ENCODE measurements at places on chromosomes 2 and 18. TPM values are rescaled to one million over a fixed set of nuclear protein-coding genes. Genes with fewer than 3 reads are reported as not detected.

ST8SIA5 gene
- total RNA-seq: not detected

ASB18 gene
- total RNA-seq: not detected

PLGLB1 gene
- not detected for total RNA-seq

TMEM163 gene
- total RNA-seq: 4.1 TPM

PROC gene
- 4.1 TPM for total RNA-seq

PDE11A gene
- 0.25 TPM for total RNA-seq

FKBP1B gene
- total RNA-seq: 3.7 TPM

ANKRD29 gene
- 8.2 TPM for total RNA-seq

SP9 gene
- total RNA-seq: 2.9 TPM

- H3K27me3 ChIP-seq: no peaks in the 10 kb centered on the region
- H3K4me1 ChIP-seq: peaks cover 17% of the 10 kb centered on the region
- H3K4me3 ChIP-seq: peak overlapping the region; percentile 86
- no peak for DNase-seq
Observed at GRCh38 chr2:9952286-9952737, 819 bp downstream of the GRHL1 start.

DNA sequence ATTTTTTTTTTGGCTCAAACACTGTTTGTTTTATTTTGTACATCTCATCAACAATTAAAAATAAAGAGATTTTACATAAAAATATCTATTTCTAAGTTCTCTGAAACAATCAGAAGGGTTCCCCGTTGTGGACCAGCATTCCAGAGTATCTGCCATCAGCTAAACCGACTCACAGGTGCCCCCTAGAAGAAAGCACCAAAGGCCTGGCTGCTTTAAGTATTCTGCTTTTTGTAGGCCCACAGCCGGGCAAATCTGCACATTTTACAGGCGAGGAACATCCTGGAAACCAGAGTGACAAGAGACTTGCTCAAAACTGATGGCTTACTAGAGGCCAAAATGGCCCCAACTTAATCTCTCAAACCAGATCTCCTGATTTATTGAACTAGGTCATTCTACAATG, 82.2 kb upstream of the SETBP1 start:
- H3K4me3 ChIP-seq: no peak overlapping the region
- H3K27me3 ChIP-seq: no peaks in the 10 kb centered on the region
- no peaks in the 10 kb centered on the region for H3K36me3 ChIP-seq
- DNase-seq: no peak

- peaks cover 1% of the 10 kb centered on the region for H3K36me3 ChIP-seq
- H3K4me1 ChIP-seq: peaks cover 30% of the 10 kb centered on the region
- H3K4me3 ChIP-seq: no peak overlapping the region
- no peaks in the 10 kb centered on the region for H3K27me3 ChIP-seq
- peak overlapping the region; percentile 86 for H3K27ac ChIP-seq
- no peak for DNase-seq
Observed at GRCh38 chr2:129192117-129192516, 787.3 kb upstream of the RAB6C start.

GRCh38 chr2:149611100-149611820, 23.7 kb upstream of the MMADHC start:
- H3K4me3 ChIP-seq: no peak overlapping the region
- peaks cover 20% of the 10 kb centered on the region for H3K4me1 ChIP-seq
- H3K27me3 ChIP-seq: no peaks in the 10 kb centered on the region
- H3K27ac ChIP-seq: peak overlapping the region; percentile 54

DNA sequence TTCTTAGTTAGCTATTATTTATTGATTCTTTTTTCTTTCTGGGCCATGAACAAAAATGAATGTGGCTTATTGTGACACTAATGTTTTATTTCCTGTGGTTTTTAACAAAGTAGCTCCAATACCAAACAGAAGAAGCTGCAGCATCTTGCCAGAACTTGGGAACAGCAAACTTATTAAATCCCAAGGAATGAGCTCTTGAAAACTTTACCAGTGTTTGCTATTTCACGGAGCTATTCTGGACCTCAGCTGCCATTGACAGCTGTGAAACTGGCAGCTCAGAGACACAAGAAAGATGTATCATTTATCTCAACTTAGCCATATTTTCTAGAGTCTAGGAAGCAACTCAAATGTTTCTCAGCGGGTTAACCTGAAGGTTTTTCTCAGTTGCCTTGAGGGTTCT, 91.0 kb upstream of the NEUROD1 start:
- H3K27me3 ChIP-seq: no peaks in the 10 kb centered on the region
- no peak for DNase-seq
- H3K4me1 ChIP-seq: no peaks in the 10 kb centered on the region
- H3K36me3 ChIP-seq: no peaks in the 10 kb centered on the region
- no peak overlapping the region for H3K27ac ChIP-seq

DNA sequence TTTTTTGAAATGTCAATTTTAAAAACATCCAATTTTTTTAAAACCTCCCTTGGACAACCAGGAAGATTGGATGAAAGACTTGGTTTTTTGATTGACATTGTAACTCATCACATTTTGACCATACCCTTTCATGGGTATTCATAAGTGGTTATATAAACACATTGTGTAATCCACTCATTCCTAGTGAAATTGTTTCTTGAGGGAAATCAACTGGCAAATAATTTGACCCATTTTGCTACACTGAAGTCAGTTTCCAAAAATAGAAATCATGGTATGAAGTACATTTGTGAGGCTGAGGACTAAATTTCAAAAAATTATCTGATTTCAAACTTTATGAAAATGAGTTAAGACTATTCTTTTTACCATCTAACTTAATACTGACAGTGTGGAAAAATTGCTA, 31.5 kb downstream of the FBXO48 start:
- peaks cover 8% of the 10 kb centered on the region for H3K4me1 ChIP-seq
- no peak overlapping the region for H3K27ac ChIP-seq
- no peaks in the 10 kb centered on the region for H3K36me3 ChIP-seq

DNA sequence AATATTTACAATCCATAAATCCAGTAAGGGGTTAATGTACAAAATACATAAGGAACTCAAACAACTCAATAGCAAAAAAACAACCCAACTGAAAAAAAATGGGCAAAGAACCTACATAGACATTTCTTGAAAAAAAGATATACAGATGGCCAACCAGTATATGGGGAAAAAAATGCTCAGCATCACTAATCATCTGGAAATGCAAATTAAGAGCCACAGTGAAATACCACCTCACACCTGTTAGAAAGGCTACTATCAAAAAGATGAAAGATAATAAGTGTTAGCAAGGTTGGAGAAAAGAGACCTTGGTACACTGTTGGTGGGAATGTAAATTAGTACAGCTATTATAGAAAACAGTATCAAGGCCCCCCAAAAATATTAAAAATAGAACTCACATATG, 14.6 kb downstream of the AP1S3 start:
- no peaks in the 10 kb centered on the region for H3K27me3 ChIP-seq
- H3K36me3 ChIP-seq: no peaks in the 10 kb centered on the region
- no peak overlapping the region for H3K27ac ChIP-seq
- no peak overlapping the region for H3K4me3 ChIP-seq
- DNase-seq: no peak

DNA sequence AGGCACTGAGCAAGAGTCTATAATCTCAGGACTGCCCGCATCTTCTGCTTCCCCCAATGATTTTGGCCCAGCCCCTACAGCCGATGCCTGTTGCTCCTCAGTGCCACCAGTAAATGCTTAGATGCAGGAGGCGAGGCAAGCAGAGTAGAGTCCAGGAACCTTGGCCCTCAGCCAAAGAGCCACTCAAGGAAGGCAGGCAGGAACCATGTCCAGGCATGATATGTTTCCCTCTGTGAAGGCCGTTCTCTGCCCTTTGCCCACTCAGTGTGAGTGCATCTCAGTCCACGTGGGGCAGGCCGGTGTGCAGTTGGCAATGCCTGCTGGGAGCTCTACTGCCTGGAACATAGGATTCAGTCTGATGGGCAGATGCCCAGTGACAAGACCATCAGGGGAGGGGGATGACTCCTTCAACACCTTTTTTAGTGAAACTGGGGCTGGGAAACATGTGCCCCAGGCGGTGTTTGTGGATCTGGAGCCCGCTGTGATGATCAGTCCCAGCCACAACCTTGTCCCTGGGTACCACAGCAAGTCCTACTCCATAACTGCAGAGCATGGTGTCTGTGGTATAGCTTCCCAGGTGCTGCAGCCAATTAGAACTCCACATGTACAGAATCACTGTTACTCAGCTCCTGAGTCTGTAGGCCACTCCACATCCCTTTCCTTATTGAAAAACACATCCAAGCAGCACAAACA, 9.7 kb upstream of the DNAJB2 start:
- H3K4me3 ChIP-seq: no peak overlapping the region
- no peaks in the 10 kb centered on the region for H3K36me3 ChIP-seq
- peaks cover 15% of the 10 kb centered on the region for H3K4me1 ChIP-seq
- H3K27me3 ChIP-seq: no peaks in the 10 kb centered on the region

GRCh38 chr2:10629819-10630532, 59.8 kb downstream of the NOL10 start:
- no peaks in the 10 kb centered on the region for H3K36me3 ChIP-seq
- H3K4me1 ChIP-seq: peaks cover 36% of the 10 kb centered on the region

DNA sequence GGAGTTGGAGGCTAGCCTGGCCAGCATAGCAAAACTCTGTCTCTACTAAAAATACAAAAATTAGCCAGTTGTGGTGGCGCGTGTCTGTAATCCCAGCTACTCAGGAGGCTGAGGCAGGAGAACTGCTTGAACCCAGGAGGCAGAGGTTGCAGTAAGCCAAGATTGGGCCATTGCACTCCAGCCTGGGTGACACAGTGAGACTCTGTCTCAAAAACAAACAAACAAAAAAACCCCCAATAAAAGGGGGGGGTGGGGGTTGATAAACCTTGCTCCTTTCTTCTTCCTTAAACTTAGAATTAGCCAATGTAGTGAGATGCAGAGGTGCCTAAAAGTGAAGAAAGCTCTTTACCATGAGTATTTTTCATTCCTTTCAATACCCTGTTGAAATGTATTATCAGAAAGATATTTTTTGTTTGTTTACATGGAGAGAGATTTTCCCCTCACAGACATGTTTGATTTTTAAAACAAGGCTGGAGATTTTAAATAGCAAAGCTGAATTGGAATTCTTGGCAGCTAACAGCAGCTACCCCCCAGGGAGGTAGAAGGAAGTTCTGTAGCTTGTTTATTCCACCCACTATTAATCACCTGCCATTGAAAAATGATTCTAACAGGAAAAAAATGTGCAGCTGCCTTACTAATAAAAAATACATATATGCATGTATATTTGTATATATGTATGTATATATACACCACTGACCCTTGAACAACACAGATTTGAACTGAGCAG, 48.6 kb downstream of the GYPC start:
- H3K36me3 ChIP-seq: no peaks in the 10 kb centered on the region
- H3K4me1 ChIP-seq: no peaks in the 10 kb centered on the region
- H3K4me3 ChIP-seq: no peak overlapping the region
- no peak for DNase-seq
- no peak overlapping the region for H3K27ac ChIP-seq
- H3K27me3 ChIP-seq: no peaks in the 10 kb centered on the region

GRCh38 chr2:128595763-128596395, 277.2 kb upstream of the HS6ST1 start:
- H3K27me3 ChIP-seq: no peaks in the 10 kb centered on the region
- H3K36me3 ChIP-seq: no peaks in the 10 kb centered on the region
- no peak for DNase-seq

DNA sequence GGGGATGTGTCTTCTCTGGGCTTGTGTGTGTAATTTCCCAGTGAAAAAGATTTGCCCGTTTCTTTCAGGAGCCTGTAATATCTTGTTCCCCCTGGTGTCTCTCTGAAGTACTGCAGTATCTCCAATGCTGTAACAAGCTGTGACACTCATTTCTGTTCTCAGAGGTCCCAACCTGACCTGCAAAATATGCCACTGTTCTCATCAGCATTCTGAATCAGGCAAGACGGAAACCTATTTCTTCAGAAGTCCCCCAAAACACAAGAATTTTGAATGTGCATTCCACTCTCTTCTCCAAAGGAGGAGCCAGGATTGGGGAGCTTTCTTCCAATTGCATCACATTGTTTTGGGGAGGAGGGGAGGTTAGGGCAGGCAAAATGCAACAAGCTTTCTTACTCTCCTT, 77.0 kb upstream of the CNGA3 start:
- no peak overlapping the region for H3K4me3 ChIP-seq
- no peaks in the 10 kb centered on the region for H3K36me3 ChIP-seq
- H3K27me3 ChIP-seq: no peaks in the 10 kb centered on the region
- no peak for DNase-seq
- no peaks in the 10 kb centered on the region for H3K4me1 ChIP-seq

- no peak overlapping the region for H3K4me3 ChIP-seq
- no peaks in the 10 kb centered on the region for H3K36me3 ChIP-seq
- no peaks in the 10 kb centered on the region for H3K27me3 ChIP-seq
- H3K27ac ChIP-seq: no peak overlapping the region
- no peaks in the 10 kb centered on the region for H3K4me1 ChIP-seq
Observed at GRCh38 chr2:217922101-217923006, 80.4 kb downstream of the TNS1 start.

- DNase-seq: no peak
- peaks cover 4% of the 10 kb centered on the region for H3K4me1 ChIP-seq
- H3K4me3 ChIP-seq: no peak overlapping the region
- H3K36me3 ChIP-seq: no peaks in the 10 kb centered on the region
Observed at GRCh38 chr2:201180010-201180409, 2.9 kb upstream of the CASP10 start.

- no peak overlapping the region for H3K4me3 ChIP-seq
- H3K27ac ChIP-seq: no peak overlapping the region
- no peaks in the 10 kb centered on the region for H3K4me1 ChIP-seq
- no peaks in the 10 kb centered on the region for H3K36me3 ChIP-seq
- no peak for DNase-seq
Observed at GRCh38 chr2:2014251-2014771, 270.0 kb upstream of the PXDN start.

DNA sequence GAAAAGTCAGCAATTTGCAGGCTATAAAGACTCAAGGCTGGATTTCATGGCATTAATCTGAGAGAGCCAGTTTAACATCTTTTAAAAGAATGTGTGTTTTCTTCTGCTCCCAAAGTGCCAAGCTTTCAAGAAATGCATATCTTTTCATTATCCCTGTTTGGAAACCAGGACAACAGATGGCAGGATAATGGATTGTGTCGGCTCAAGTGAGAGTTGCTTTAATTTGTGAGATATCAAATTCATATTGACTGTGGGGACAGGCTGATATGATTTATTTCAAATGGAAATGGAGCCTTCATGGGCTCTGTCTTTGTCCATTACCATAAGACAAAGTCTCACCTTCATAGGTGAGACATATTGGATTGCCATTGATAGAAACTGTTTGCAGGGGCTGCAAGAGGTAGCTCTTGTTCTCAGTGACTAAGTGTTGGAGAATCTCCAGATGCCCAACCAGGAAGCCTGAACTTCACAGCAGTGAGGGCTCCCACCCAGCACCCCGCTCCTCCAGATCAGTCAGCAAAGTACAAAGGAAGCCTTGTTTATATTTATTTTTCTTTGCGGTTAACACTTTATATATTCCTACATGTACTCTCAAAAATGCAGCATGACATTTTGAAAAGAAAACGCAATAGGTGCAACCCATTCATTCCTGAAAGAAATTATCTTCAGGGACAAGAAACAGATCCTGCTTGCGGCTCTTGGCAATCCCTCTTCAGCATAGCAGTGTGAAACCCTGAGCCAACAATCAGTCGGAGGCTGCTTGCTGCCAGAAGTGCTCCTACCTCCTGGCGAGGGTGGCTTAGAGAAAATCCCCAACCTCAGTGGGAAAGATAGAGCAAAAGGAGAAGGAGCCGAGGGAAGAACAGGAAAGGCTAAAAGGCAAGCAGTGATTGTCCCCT, 65.8 kb upstream of the ATL2 start:
- no peak overlapping the region for H3K4me3 ChIP-seq
- no peak overlapping the region for H3K27ac ChIP-seq
- peaks cover 26% of the 10 kb centered on the region for H3K4me1 ChIP-seq
- H3K27me3 ChIP-seq: no peaks in the 10 kb centered on the region
- no peak for DNase-seq
- H3K36me3 ChIP-seq: no peaks in the 10 kb centered on the region

GRCh38 chr2:138274421-138275291, 226.9 kb upstream of the SPOPL start:
- no peaks in the 10 kb centered on the region for H3K27me3 ChIP-seq
- H3K4me1 ChIP-seq: peaks cover 49% of the 10 kb centered on the region
- peak overlapping the region; percentile 86 for H3K27ac ChIP-seq
- H3K4me3 ChIP-seq: no peak overlapping the region
- no peak for DNase-seq
- H3K36me3 ChIP-seq: no peaks in the 10 kb centered on the region
